ENCODE measurements at places on chromosomes 2 and 18. TPM values are rescaled to one million over a fixed set of nuclear protein-coding genes. Genes with fewer than 3 reads are reported as not detected.
A peak's percentile ranks its signal among the peaks of the same experiment; 100 is the strongest.

LIMS1 gene
- 61.6 TPM for total RNA-seq

FAM124B gene
- total RNA-seq, result 0.60 TPM

PLEKHH2 gene
- 2.3 TPM for total RNA-seq

DNA sequence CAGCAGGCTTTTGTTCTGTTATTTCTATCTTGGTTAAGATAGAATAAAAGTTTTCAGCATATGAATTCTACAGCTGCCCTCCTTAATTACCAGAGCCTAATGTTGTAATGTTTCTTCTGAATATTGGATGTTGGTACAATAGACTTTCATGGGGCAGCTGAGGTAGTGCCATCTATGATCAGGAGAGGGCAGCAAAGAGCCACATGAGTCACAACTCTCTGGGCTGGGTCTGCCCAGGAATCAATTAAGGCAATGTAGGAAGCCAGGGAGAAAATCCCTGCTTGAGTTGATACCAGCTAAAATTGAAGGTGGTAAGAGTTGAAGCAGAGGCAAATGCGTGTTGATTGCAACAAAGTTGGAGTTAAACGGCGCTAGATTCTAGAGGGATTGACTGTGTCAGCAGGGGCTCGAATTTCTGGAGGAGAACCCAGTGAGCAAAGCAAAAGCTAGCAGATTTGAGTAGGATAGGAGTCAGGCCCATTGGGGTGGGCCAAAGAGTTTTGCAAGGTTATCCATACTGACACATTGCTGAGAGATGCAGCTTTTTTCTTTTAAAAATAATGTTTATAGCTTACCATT, 10.6 kb upstream of the MC5R start:
- DNase-seq, result peak; percentile 67

- no peak for DNase-seq
These were observed 67.1 kb downstream of the CCDC102B start for GRCh38 chr18:68865021-68865420.

DNA sequence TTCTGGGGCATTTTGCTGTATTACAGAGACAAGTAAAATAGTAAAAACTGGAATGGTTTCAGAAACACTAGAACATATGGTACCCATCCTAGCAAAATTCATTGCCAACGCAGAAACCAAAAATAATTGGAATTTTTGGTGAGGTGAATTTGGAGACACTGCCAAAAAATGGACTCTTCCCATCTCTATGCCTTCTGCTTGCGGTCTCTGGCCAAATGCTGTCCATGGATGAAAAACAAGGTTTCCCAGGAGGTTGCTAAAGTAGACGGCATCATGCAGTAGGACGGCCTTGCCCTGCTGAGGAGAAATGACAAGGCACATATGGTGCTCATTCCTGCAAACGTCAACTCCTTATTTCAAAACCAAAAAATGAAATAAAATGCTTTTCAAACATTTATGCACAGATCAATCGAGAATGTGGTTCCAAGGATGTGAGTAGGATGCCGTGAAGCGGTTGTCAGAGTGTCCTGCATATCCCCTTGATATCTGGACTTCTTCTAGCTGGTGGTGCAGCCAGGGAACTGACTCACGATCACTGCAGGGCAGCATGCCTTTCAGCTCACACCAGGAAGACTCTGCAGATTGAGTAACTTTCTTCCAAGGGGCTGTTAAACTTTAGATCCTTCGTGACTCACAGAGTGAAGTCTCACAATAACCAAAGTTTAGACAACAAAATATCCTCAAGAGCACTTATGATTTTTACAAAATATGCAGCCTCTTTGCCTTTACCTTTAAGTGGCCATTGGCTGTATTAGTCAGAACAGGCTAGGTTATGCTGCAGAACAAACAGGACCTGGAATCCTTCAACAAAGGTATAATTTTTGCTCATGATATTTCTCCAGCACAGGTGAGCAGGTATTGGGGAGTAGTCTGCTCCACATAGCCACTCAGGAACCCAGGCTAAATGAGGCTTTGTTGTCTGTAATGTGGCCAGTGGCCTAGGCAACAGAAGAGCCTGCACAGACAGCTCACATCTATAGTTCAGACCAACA, 149.4 kb upstream of the NDUFV2 start:
- no peak for DNase-seq

DNA sequence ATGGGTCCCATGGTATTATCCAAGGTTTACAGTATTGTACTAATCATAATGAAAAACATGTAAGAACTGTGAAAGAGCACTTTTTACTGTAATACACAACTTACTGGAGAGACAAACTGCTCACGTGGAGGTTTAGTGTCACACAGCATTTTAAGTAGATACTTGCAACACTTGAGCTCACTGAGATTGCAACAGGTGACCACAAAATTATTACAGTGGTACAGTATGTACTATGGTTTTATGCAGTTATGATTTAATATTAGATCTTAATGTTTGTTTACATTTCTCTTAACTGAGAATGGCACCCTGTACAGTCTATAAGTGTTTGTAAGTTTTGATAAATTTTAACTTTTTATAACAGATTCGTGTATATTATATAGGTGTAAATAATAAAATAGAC, 118.6 kb upstream of the SKOR2 start:
- no peak for DNase-seq

GRCh38 chr2:233037078-233037477, 4.6 kb downstream of the NEU2 start:
- no peak for DNase-seq

GRCh38 chr2:75077909-75078308, 119.5 kb downstream of the POLE4 start:
- DNase-seq, result no peak

- DNase-seq, result peak; percentile 51
These were observed 179.8 kb downstream of the NEDD4L start for GRCh38 chr18:58223717-58224424.

All from PC-9 (cell line).